Activated T-helper 2 cell treated with anti-CD3 and anti-CD28 coated beads, Interferon-gamma antibody, Interleukin-2, Interleukin-4, amounts not matched to agents 10 μg/mL and 5 μg/mL and 100 μg/mL, durations not matched to agents 14 hours and 24 hours and 36 hours (primary cell): ENCODE measurements at places on chromosomes 2 and 18. TPM values are rescaled to one million over a fixed set of nuclear protein-coding genes. Genes with fewer than 3 reads are reported as not detected.

GRCh38 chr18:52152036-52152435 is 188.0 kb upstream of the DCC start:
- H3K4me1 ChIP-seq = no peaks in the 10 kb centered on the region
- H3K27me3 ChIP-seq = no peaks in the 10 kb centered on the region
- H3K36me3 ChIP-seq = no peaks in the 10 kb centered on the region
- DNase-seq = no peak
- H3K27ac ChIP-seq = no peak overlapping the region

DNA sequence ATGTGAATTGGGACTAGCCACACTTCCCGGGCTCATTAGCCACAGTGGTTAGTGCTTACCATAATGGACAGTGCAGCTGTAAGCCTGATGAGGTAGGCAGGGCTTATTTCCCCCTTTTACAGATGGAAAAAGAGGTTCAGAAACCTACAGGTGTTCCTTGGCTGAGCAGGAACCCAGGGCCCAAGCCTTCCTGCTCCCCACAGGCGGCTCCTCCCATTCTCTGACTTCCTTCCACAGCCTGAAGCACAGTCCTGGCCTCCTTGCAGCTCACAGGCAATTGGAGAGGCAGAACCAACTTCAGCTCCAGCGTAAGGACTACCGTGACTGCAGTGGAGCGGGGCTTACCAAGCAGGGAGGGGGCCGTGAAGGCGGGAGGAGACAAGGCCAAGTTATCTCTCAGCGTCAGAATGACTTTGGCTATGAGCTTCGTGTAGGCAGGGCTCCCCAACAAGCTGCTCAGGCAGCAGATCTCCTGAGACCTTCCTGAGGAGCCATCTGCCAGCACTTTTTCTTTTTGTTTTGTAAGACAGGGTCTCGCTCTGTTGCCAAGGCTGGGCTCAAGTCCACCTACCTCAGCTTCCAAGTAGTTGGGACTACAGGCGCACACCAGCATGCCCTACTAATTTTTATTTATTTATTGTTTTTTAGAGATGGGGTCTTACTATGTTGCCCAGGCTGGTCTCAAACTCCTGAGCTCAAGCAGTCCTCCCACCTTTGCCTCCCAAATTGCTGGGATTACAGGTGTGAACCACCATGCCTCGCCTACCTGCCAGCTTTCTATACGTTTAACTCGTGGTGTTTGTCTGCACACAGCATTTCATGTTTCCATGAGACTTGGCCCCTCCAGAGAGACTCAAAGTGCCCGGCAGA is 34.2 kb upstream of the NT5DC4 start:
- no peaks in the 10 kb centered on the region for H3K36me3 ChIP-seq
- no peak for DNase-seq
- no peaks in the 10 kb centered on the region for H3K27me3 ChIP-seq
- H3K4me1 ChIP-seq = peaks cover 28% of the 10 kb centered on the region

DNA sequence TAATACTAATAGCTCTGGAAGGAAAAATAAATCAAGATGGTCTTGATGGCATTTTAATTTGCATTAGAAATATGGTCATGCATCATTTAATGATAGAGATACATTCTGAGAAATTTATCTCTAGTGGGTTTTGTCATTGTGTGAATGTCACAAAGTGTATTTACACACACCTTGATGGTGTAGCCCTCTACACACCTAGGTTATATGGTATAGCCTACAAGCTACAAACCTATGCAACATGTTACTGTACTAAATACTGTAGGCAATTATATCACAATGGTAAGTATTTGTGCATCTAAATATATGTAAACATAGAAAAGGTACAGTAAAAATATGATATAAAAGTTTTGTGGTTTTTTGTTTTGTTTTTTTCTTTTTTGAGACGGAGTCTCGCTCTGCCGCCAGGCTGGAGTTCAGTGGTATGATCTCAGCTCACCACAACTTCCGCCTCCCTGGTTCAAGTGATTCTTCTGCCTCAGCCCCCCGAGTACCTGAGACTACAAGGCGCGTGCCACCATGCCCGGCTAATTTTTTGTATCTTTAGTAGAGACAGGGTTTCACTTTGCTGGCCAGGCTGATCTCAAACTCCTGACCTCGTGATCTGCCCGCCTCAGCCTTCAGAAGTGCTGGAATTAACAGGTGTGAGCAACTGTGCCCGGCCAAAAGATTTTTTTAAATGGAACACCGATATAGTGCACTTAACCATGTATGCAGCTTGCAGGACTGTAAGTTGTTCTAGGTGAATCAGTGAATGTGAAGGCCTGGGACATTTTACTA is 83.7 kb upstream of the UBXN4 start:
- peak overlapping the region; percentile 77 for H3K27ac ChIP-seq
- peaks cover 60% of the 10 kb centered on the region for H3K36me3 ChIP-seq
- peak; percentile 44 for DNase-seq
- no peaks in the 10 kb centered on the region for H3K27me3 ChIP-seq
- peak overlapping the region; percentile 54 for H3K4me3 ChIP-seq

GRCh38 chr18:77116201-77117080 is 16.1 kb downstream of the MBP start:
- H3K27ac ChIP-seq = peak overlapping the region; percentile 39
- H3K27me3 ChIP-seq = no peaks in the 10 kb centered on the region
- H3K36me3 ChIP-seq = peaks cover 77% of the 10 kb centered on the region
- DNase-seq = no peak

DNA sequence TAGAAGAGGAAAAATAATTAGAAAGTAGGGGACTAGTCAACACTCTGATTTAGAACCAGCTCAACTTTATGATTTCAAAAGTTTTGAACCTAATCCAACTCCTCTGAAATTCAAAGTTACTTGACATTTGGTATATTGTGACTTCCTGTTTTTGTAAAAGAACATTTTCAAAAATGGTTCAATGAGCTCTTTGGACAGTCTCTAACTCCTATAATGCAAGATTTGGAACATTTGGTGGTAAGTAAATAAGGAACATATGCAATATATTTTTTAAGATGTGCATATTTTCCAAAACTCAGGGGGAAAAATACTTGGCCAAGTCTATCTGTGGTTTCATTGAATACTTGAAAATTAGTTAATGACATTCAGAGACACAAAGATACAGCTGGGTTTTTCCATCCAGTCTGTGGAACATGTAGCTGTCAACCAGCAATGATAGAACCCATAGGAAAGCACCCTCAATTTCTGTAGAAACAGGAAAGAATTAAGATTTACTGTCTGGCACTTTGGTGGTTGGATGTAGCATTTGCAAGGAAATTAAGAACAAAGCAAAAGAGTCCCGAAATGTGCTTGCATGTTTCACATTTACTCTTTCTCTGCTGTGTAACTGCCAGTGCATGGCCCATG is 17.0 kb upstream of the ANKRD44 start:
- H3K27me3 ChIP-seq = no peaks in the 10 kb centered on the region
- peaks cover 15% of the 10 kb centered on the region for H3K36me3 ChIP-seq
- H3K4me1 ChIP-seq = peaks cover 54% of the 10 kb centered on the region
- H3K27ac ChIP-seq = peak overlapping the region; percentile 95
- peak overlapping the region; percentile 40 for H3K4me3 ChIP-seq

DNA sequence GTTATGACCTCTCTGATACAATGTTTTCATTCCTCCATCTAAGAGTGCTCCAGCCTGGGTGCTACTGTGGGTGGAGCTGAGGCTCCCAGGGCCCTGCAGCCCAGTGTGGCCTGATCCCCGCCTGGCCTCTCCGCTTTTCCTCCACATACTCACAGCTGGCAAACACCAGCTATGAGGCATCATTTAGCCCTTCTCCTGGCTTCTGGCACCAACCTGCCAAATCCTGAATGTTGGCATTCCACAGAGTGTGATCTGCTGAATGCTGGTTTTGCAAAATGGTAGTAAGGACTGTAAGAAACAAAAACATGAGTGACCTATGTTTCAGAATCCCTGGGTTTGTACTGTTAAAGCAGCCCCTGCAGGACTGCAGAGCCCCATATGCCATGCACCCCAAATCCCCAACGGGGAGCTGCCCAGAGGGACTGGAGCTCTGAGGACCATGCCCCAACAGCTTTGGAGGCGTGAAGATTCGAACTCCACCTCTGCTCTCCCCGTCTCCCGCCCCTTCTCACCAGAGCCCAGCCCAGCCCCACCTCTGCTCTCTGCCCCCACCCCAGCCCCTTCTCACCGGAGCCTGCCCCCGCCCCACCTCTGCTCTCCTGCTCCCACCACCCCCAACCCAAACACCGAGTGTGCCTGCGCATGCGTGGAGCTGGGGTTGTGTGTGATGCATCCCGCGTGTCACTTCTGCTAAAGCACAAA is 4.2 kb downstream of the SLC66A2 start:
- peaks cover 40% of the 10 kb centered on the region for H3K36me3 ChIP-seq
- no peak overlapping the region for H3K4me3 ChIP-seq
- H3K27me3 ChIP-seq = no peaks in the 10 kb centered on the region

DNA sequence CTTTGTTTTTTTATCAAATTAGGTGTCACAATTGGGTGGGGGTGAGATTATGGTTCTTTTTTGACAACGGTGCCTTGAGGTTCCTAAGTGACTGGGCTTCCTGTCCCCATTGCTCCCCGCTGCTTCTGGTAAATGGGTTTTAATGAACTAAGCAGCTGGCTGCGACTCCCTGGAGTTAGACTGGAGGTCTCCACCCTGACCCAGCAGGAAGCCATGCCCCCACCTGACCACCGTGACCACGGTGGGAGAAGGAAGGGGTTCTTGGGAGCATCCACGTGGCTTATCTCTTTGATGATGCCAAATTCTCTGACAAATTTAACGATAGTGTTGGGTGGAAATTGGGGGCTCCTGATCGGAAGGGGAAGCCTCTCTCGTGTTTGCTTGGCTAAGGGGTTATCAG is 12.2 kb downstream of the CNDP2 start:
- H3K27ac ChIP-seq = no peak overlapping the region
- no peaks in the 10 kb centered on the region for H3K4me1 ChIP-seq
- no peak overlapping the region for H3K4me3 ChIP-seq

GRCh38 chr2:209940936-209941335 is 61.5 kb upstream of the RPE start:
- H3K4me3 ChIP-seq = no peak overlapping the region
- no peak overlapping the region for H3K27ac ChIP-seq
- no peaks in the 10 kb centered on the region for H3K27me3 ChIP-seq
- H3K4me1 ChIP-seq = peaks cover 3% of the 10 kb centered on the region

The ABCG5 gene
- total RNA-seq = 0.14 TPM in 2 replicates

The SULT1C4 gene
- total RNA-seq = not detected in 2 replicates

The FASTKD2 gene
- 34.5 and 34.7 TPM in 2 replicates for total RNA-seq

The LYG2 gene
- total RNA-seq = not detected in 2 replicates
